ENCODE measurements at places on chromosomes 12 and 14. TPM values are rescaled to one million over a fixed set of nuclear protein-coding genes. Genes with fewer than 3 reads are reported as not detected.

- DNase-seq: no peak
Observed at GRCh38 chr12:34097213-34097612, 74.9 kb downstream of the ALG10 start.

DNA sequence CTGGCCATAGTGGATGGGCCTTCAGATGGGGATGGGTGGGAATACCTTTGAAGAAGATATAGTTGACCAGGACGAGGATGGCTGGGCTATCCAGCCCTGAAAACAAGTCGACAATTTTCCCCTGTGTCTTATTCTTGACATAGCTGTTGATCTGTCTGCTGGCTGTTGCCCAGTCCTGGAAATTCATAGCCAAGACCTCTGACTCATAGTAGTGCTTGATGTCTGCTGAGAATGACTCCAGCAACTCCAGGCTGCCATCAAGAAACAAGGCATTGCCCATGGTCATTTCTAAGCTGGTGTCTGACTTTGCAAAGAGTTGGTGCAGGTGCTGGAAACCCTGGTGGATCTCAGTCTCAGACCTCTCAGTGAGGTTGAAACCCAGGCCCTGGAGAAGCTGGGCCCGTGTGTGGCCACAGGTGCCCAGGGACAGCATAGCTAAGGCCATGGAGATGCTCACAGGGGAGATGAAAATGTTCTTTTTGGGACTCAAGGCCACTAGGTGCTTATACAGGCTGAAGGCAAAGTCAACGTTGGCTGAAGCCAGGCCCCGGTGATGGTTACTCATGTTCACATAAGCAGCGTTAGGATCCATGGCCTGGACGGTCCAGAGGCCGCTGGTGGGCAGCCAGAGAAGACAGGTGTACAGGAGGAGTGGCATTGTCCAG lies 9.0 kb downstream of the SERPINA6 start:
- no peak for DNase-seq

DNA sequence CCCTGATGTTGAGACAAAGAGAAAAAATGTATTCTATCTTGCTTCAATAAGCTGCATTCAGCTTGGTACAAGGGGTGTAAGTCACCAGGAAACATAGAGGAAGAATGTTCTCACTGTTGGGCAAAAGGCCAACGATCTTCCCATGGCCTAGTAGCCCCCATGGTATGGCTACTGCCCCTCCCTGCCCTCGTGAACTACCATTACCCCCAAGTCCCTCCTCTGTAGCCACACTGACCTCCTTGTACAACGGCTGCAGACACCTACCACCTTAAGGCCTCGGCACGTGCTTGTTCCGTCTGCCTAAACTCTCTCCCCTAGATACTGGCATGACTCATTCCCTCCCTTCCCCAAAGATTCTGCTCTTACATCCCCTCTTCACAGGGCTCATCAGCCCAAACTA lies 81.9 kb upstream of the ANO2 start:
- no peak for DNase-seq

DNA sequence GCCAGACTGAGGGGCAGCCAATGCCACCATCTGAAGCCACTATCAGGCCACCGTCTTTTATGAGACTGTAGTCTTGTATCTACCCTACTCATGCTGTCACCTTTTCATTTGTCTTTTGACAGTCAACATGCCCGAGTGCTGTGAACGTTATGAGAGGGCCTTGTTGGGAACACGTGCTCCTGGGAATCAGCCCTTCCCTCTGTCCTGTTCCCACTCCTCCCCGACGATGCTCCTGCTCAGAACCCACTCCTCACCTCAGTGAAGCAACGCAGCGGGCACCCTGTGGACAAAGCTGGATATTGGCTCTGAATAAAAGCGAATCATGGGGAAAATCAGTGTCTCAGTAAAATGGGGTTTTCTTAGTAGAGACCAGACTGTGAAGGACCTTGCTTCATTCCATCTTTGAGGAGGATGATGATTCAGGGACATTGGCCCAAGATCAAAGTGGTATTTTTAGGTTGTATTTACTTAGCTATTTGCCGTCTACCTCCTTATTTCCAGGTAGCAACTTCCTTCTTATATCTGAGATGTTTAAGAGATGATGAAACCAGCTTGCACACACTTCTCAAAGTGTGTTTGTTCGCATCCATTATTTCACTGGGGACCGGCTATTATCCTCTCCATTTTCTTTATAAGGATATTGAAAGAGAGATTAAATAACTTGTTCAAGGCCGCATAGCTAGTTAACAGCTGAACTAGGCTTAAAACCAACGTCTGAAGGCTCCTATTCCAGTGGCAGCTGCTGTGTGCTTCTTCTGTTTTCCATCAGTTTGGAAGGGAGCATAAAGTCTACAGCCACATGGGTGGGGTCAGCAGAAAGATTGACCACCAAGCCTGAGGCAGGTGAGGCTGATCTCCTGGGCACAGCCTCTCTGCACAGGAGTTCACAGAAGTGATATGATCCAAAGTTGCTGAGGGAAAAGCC lies 43.9 kb upstream of the CTDSP2 start:
- DNase-seq: no peak

- no peak for DNase-seq
Observed at GRCh38 chr12:33551006-33551405, 111.4 kb upstream of the SYT10 start.

The IGFBP6 gene
- 57.3 TPM for polyA plus RNA-seq

The PXMP2 gene
- polyA plus RNA-seq: 90.9 TPM

All from kidney (tissue), 22 donors.